ENCODE measurements at places on chromosomes 7 and 10. TPM values are rescaled to one million over a fixed set of nuclear protein-coding genes. Genes with fewer than 3 reads are reported as not detected.

The SLC39A12 gene
- not detected for total RNA-seq

The ZNF680 gene
- 22.1 TPM for total RNA-seq

The MDFIC gene
- 27.7 TPM for total RNA-seq

The TSPAN15 gene
- 26.5 TPM for total RNA-seq

DNA sequence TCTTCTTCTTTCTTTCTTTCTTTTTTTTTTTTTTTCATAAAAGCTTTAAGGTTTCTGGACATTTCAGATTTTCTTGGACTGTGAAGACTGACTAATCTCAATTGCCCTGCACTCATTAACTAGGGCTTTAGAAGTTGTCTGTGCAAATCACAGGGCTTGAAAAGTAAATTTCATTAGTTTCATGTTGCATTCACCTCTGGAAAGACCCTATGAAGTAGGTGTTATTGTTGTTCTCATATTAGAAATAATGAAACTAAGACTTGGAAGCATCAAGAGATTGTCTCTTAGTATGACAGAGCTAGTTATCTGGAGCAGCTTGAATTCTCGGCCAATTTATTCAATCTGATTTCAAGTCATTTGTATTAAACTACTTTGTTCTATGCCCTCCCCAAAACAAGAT, 28.2 kb upstream of the SEMA3D start:
- H3K4me1 ChIP-seq = no peaks in the 10 kb centered on the region
- DNase-seq = no peak
- H3K36me3 ChIP-seq = no peaks in the 10 kb centered on the region
- H3K27ac ChIP-seq = no peak overlapping the region
- H3K4me3 ChIP-seq = no peak overlapping the region

DNA sequence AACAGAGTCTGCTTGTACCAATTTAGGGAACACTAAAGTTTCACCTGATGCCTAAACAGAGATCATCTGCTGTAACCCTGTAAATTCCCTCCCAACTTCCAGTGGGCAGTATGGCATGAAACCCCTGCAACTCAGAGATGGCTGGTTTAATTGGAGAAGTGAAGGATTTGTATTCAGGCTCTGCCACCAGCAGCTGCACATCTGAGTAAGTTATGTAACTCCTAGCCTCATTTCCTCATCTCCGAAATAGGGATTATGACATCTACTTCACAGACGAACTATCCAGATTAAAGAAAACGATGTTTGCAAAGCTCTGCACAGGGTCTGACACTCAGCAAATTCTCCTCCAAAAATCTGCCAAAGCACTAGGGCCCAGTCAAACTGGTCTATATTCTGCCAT, 493.0 kb downstream of the KCNMA1 start:
- no peak for DNase-seq
- H3K27me3 ChIP-seq = no peaks in the 10 kb centered on the region
- H3K27ac ChIP-seq = no peak overlapping the region
- H3K36me3 ChIP-seq = no peaks in the 10 kb centered on the region

- H3K27ac ChIP-seq = no peak overlapping the region
- H3K36me3 ChIP-seq = no peaks in the 10 kb centered on the region
- no peak for DNase-seq
Measured at GRCh38 chr7:139099172-139099947, 10.2 kb downstream of the ZC3HAV1 start.

- H3K4me3 ChIP-seq = no peak overlapping the region
- no peak overlapping the region for H3K27ac ChIP-seq
- H3K36me3 ChIP-seq = no peaks in the 10 kb centered on the region
- DNase-seq = no peak
- no peaks in the 10 kb centered on the region for H3K27me3 ChIP-seq
Measured at GRCh38 chr7:71485586-71485985, 353.6 kb downstream of the GALNT17 start.

- no peaks in the 10 kb centered on the region for H3K36me3 ChIP-seq
- no peaks in the 10 kb centered on the region for H3K27me3 ChIP-seq
- no peaks in the 10 kb centered on the region for H3K4me1 ChIP-seq
- DNase-seq = no peak
Measured at GRCh38 chr7:30710669-30711068, 28.4 kb upstream of the CRHR2 start.

DNA sequence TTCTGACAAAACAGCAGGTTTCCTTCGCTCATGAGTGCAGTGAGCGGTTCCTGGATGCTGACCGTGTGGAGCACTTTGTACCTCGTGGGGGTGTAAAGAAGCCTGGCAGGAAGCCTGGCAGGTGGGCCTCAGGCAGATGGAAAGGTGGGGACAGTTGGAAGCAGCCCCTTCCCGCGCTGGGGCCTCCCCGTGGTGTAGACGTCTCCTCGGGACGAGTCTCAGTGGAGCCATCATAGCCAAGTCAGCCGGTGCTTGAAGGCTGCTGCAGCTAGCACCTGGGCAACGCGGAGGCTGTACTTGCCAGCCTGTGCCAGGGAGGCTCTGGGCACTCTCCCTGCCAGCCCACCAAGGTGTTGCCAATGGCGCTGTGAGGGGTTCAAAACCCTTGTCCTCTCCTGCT, 154.5 kb downstream of the WDR37 start:
- no peaks in the 10 kb centered on the region for H3K36me3 ChIP-seq
- no peak overlapping the region for H3K27ac ChIP-seq
- H3K4me1 ChIP-seq = no peaks in the 10 kb centered on the region

DNA sequence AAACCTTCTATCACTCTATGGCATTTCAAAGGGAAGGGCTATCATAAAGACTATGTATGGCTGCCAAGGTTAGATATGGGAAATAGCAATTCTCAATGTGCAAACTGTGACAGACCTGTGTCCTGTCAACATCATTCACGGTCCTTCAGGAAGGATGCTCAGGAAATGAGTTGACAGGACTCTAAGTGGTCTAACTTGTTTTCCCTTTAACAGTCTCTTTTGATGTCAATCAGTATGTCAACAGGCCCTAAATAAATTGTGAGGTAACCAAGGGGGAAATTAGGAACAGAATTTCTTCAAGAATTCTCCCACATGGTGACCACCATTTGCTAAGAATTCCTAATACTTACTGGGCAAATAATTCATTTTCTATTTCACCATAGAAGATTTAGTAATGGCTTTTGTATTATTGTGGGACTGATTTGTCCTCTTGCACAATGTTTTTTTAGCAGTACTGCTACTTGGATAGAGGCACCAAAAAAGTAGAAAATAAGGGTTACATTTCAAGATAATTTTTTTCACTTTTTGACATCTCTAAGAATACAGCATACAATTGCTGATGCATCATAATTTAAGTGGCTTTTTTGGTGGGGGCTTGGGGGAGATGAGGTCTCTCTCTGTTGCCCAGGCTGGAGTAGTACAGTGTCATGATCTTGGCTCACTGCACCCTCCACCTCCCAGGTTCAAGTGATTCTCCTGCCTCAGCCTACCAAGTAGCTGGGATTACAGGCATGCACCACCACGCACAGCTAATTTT, 275.8 kb downstream of the CACNA2D1 start:
- H3K27ac ChIP-seq = no peak overlapping the region
- H3K27me3 ChIP-seq = no peaks in the 10 kb centered on the region
- H3K4me1 ChIP-seq = no peaks in the 10 kb centered on the region
- no peaks in the 10 kb centered on the region for H3K36me3 ChIP-seq
- no peak overlapping the region for H3K4me3 ChIP-seq

GRCh38 chr10:29830531-29831512, 196.1 kb upstream of the SVIL start:
- no peak overlapping the region for H3K4me3 ChIP-seq
- DNase-seq = no peak
- peak overlapping the region; percentile 37 for H3K27ac ChIP-seq
- no peaks in the 10 kb centered on the region for H3K27me3 ChIP-seq
- peaks cover 37% of the 10 kb centered on the region for H3K4me1 ChIP-seq

GRCh38 chr7:108289852-108290251, 159.7 kb upstream of the LAMB4 start:
- no peaks in the 10 kb centered on the region for H3K36me3 ChIP-seq
- H3K4me3 ChIP-seq = no peak overlapping the region
- no peak for DNase-seq
- no peaks in the 10 kb centered on the region for H3K4me1 ChIP-seq
- H3K27ac ChIP-seq = no peak overlapping the region

DNA sequence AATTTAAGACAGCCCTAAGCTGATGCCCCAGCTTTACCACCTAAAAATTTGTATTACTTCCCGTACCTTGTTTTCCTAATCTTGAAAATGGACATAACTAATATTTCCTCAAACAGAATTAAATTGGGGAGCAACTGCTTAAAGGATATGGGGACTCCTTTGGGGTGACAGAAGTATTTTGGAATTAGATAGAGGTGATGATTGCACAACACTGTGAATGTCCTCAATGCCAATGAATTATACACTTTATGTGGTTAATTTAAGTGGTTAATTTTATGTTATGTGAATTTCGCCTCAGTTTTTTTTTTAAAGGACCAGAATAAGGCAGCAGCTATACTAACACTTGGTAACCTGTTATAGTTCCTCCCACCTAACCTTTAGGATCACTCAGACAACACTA, 19.9 kb upstream of the NPFFR1 start:
- DNase-seq = no peak
- no peak overlapping the region for H3K4me3 ChIP-seq
- no peak overlapping the region for H3K27ac ChIP-seq

DNA sequence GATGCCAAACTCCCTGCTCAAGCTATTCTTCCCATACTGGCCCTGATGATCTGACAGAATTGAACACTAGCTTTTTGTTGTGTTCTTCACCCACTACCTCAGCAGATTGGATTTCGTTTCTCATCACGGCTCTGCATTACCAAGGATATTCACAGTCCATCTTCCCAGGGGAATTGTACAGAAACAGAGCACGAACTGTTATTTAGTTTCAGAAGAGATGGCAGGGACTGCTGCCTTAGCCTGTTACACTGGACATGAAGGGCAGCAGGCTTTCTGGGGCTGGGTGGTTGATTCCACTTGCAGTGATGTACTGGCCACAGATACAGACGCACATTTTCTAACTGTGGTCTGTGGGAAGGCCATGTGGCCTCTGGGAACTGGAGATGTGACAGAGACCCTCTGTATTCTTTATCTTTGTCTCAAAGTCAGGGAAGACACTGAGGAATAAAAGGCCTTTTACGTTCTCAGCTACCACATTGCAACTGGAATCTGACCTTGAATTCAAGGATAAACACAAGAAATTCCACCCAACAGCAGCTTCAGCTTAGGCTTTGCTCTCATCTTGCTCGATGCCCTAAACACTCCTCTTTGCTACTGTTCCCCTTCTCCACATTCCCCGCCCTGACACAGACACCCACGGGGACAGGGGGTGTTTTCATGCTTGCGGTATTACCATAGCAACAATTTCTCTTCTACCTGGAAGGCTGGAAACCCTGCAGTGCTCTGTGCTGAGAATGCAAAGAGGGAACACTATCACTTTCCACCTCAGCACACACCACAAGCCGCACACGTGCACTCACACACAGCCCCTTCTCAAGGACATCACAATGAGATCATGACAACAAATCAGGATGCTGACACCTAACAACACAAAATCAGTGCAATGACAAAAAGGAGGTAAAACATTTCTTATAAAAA, 81.7 kb downstream of the RNF216 start:
- H3K36me3 ChIP-seq = no peaks in the 10 kb centered on the region
- H3K4me1 ChIP-seq = peaks cover 44% of the 10 kb centered on the region
- no peaks in the 10 kb centered on the region for H3K27me3 ChIP-seq

GRCh38 chr7:31335161-31335856, 5.2 kb downstream of the NEUROD6 start:
- H3K27me3 ChIP-seq = no peaks in the 10 kb centered on the region
- H3K36me3 ChIP-seq = no peaks in the 10 kb centered on the region
- DNase-seq = no peak

GRCh38 chr7:3861941-3862340, 560.9 kb downstream of the SDK1 start:
- peak overlapping the region; percentile 72 for H3K27ac ChIP-seq
- H3K36me3 ChIP-seq = no peaks in the 10 kb centered on the region
- DNase-seq = peak; percentile 92
- H3K27me3 ChIP-seq = no peaks in the 10 kb centered on the region
- H3K4me1 ChIP-seq = peaks cover 23% of the 10 kb centered on the region

- H3K4me3 ChIP-seq = peak overlapping the region; percentile 62
- H3K36me3 ChIP-seq = no peaks in the 10 kb centered on the region
- H3K27me3 ChIP-seq = no peaks in the 10 kb centered on the region
- peak overlapping the region; percentile 72 for H3K27ac ChIP-seq
- H3K4me1 ChIP-seq = peaks cover 39% of the 10 kb centered on the region
Measured at GRCh38 chr10:100184840-100185239, 989 bp downstream of the ERLIN1 start.

GRCh38 chr7:137873979-137874777, 27.4 kb upstream of the DGKI start:
- no peaks in the 10 kb centered on the region for H3K36me3 ChIP-seq
- peak overlapping the region; percentile 12 for H3K27ac ChIP-seq
- peaks cover 26% of the 10 kb centered on the region for H3K4me1 ChIP-seq
- no peak overlapping the region for H3K4me3 ChIP-seq
- H3K27me3 ChIP-seq = no peaks in the 10 kb centered on the region
- no peak for DNase-seq

DNA sequence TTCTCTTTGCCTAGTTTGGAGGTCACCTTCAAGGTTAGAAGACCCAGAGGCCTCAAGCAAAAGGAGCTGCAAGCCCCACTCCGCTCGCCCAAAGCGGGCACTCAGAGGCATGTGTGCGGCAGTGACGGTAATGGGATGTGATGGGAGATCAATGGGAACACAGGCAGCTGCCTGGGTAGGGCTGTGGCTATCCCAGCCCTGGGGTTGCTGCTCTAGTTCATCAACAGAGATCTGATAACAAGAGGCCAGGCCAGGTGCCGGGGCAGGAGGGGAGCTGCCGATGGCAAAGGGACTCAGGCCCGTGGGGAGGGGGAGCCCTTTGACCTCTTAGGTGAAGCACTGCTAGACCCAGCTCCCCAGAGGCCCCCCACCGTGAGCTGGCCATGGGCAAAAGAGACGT, 52.0 kb upstream of the GNA12 start:
- H3K27ac ChIP-seq = no peak overlapping the region
- no peak for DNase-seq
- no peaks in the 10 kb centered on the region for H3K27me3 ChIP-seq
- H3K4me1 ChIP-seq = no peaks in the 10 kb centered on the region

DNA sequence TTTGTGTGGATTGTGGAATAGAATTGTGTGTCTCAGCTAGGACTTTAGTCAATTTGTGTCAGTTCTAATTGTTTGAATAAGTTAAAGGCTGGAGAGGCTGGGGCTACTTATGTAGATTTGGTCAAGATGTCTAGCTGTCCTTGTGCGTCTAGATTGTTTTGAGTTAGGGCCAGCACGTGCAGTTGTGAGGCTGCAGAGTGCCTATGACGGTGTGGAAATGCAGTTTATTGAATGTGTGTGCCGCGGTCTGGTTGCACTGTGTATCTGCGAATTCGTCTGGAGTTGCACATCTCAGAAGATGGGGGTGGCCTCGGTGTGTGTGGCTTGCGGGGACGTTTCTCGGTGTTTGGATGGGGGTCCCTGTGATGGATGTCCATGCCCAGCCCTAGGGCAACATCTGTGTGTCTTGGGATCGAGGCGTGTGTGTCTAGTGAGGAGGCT, 10.2 kb downstream of the EMX2 start:
- no peaks in the 10 kb centered on the region for H3K36me3 ChIP-seq
- no peak for DNase-seq
- peaks cover 5% of the 10 kb centered on the region for H3K4me1 ChIP-seq
- peak overlapping the region; percentile 8 for H3K4me3 ChIP-seq

- no peaks in the 10 kb centered on the region for H3K4me1 ChIP-seq
- no peak overlapping the region for H3K4me3 ChIP-seq
- no peak overlapping the region for H3K27ac ChIP-seq
- H3K27me3 ChIP-seq = no peaks in the 10 kb centered on the region
Measured at GRCh38 chr10:69716711-69717560, 84.8 kb upstream of the COL13A1 start.
